ENCODE measurements at places on chromosomes 6 and 20. TPM values are rescaled to one million over a fixed set of nuclear protein-coding genes. Genes with fewer than 3 reads are reported as not detected.

The HAO1 gene
- total RNA-seq, result not detected

The PGC gene
- total RNA-seq, result not detected

The AKIRIN2 gene
- 16.2 TPM for total RNA-seq

The SYCP2 gene
- 0.30 TPM for total RNA-seq

The ZNF311 gene
- total RNA-seq, result 0.30 TPM

The ANGPT4 gene
- not detected for total RNA-seq

The TFEB gene
- total RNA-seq, result 4.0 TPM

The SLA2 gene
- not detected for total RNA-seq

The SNAP91 gene
- total RNA-seq, result not detected

The TBC1D22B gene
- total RNA-seq, result 3.9 TPM

The SLC22A3 gene
- 0.32 TPM for total RNA-seq

The TRMT11 gene
- 20.8 TPM for total RNA-seq

The GTSF1L gene
- total RNA-seq, result 0.32 TPM

The OPN5 gene
- total RNA-seq, result not detected

The MED23 gene
- 21.1 TPM for total RNA-seq

The SYNDIG1 gene
- 0.30 TPM for total RNA-seq

The TCF21 gene
- total RNA-seq, result 0.15 TPM

The BAG2 gene
- total RNA-seq, result 7.3 TPM

The NHLRC1 gene
- total RNA-seq, result 2.6 TPM

The ALDH8A1 gene
- not detected for total RNA-seq

The ZSCAN31 gene
- 15.7 TPM for total RNA-seq

The MYH7B gene
- total RNA-seq, result not detected

The CALHM5 gene
- total RNA-seq, result 11.4 TPM

The SPTLC3 gene
- total RNA-seq, result under 0.01 TPM

The ETV7 gene
- total RNA-seq, result 1.4 TPM

The NRN1 gene
- total RNA-seq, result 20.8 TPM

The CCN2 gene
- 425 TPM for total RNA-seq

The FAM209B gene
- not detected for total RNA-seq

The ACTR5 gene
- 11.4 TPM for total RNA-seq

The FAM83D gene
- total RNA-seq, result 43.8 TPM

The BTN1A1 gene
- total RNA-seq, result not detected

The C6orf15 gene
- total RNA-seq, result not detected

The RAB32 gene
- total RNA-seq, result 196 TPM

The CLPSL2 gene
- not detected for total RNA-seq

The PGBD1 gene
- total RNA-seq, result 7.5 TPM

The MCHR2 gene
- not detected for total RNA-seq

The ZNF831 gene
- total RNA-seq, result not detected

The TREML4 gene
- not detected for total RNA-seq

The VIP gene
- 0.91 TPM for total RNA-seq

The FRS3 gene
- 0.32 TPM for total RNA-seq

The SLC17A2 gene
- total RNA-seq, result not detected

The PRDM1 gene
- 0.30 TPM for total RNA-seq

The C20orf144 gene
- not detected for total RNA-seq

The POM121L2 gene
- not detected for total RNA-seq

The SLC22A2 gene
- total RNA-seq, result not detected

The BPIFB1 gene
- not detected for total RNA-seq

All from epithelial cell of umbilical artery (primary cell).